ENCODE measurements at places on chromosomes 16 and 17. TPM values are rescaled to one million over a fixed set of nuclear protein-coding genes. Genes with fewer than 3 reads are reported as not detected.

The TRIM37 gene
- 11.6 TPM for polyA plus RNA-seq

The CDH1 gene
- polyA plus RNA-seq: 0.72 TPM

The LMF1 gene
- 12.4 TPM for polyA plus RNA-seq

The SLC6A2 gene
- not detected for polyA plus RNA-seq

The SDR42E2 gene
- polyA plus RNA-seq: 1.3 TPM

- no peak for DNase-seq
These were observed 31.9 kb downstream of the GRIN2C start for GRCh38 chr17:74827800-74828199.

- DNase-seq: no peak
These were observed 7.2 kb downstream of the KIAA0513 start for GRCh38 chr16:85034591-85035433.

GRCh38 chr16:67149276-67150046, 1.3 kb downstream of the B3GNT9 start:
- DNase-seq: no peak

DNA sequence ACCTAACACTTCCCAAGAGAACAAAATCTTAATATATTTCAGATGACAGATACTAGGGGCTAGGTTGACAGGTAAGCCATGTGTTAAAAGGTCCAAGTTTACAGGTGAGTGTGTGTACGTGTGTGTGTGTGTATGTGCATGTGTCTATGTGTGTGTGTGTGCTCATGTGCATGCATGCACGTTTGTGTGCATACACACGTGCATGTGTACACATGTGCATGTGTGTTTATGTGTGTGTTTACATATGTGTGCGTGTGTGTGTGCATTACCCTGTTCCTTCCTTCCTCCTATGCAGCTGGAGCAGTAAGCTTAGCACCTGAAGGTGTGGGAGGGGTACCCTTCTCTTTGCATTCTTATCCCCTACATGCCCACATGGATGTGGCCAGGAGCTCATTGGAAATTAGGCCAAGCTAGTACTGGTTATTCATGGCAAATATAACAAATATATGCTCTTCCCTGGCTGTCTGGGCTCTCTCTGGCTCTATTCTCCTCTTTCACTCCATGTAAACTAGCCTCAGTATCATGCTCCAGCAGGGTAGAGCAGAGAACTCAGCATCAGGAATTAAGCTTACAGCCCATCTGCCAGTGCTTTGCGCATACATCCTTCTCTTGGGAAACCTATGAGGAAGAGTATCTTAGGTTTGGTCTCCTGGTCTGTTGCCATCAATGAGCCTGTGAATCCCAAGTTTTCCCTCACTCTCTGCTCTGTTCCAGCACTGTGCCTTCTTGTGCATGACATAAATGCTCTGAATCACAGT, 258.0 kb upstream of the MYOCD start:
- DNase-seq: no peak

DNA sequence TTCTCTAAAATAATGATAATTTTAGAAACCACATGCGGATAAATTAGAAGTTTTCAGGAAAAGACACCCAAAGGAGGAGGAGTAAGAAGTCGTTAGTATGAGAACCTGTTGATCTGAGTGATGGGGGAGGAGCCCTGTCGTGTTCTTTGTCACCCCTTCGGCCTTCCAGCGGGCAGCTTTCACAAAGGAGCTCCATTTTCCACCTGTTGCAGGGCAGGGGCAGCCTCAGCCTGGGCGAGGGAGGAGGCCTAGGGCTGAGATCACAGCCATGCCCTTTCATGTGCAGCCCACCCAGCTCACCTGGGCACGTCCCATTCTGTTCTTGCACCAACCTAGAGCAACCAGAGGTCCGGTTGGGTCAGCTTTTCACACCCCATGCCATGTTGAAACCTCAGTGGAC, 5.3 kb downstream of the DUSP14 start:
- no peak for DNase-seq

DNA sequence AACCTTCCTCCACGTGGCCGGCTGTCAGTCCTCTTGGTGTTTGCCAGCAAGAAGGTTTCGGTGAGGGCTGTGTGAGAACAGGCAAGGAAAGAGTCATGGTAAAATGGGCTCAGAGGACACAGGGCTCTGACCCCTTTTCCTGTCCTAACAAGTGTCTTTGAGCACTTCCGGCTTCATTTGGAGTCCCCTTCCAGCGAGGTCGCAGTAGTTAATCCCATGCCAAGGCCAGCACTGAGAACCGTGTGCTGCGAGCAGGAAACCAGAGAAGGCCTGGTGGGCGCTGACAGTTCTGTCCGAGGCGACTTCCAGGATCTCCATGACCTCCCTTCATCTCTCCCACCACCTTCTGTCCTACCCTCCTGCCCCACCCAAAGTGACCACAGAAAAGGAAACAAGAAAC, 168.1 kb downstream of the ZFHX3 start:
- DNase-seq: no peak

GRCh38 chr17:77356109-77356689, 215.4 kb downstream of the SEC14L1 start:
- DNase-seq: no peak

DNA sequence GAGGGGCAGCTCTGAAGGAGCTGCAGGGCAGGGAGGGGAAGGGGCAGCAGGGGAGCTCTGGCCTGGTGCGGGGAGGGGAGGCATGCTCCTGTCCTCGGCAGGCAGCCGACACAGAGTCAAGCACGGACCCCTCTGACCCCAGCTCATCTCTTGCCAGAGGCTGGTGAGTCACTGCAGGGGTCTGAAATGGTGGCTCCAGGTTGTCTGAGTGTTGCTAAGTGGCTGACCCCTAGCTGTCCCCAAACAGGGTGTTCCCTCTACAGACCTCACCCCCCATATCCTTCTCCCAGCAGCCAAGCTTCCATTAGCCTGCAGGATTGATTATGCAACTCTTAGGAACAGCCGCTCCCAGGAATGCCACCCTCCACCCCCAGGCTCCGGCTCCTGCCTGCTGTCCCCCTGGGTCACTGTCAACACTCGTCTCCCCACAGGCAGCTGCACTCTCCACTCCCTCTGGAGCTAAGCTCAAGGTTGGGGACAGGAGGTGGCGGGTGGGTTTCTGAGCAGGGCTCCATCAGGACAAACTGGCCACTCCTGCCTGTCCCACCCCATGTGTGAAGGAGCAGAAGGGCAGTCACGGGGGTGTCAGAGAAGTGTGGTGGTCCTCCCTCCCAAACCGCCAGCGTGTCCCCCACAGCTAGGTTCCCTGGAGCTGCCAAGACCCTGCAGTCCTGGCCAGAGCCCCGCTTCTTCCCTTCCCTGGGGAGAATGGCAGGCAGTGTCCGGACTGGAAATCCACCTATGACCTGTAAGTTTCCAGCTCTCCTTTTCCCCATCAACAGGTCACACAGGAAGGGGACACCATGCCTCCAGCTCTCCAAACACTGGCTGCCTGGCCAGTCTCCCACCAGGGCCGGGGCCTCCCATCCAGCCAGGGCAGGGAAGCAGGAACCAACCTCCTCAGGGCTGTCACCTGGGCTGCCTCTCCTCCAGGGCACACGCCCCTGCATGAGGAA, 1.0 kb downstream of the MYLK3 start:
- no peak for DNase-seq

- no peak for DNase-seq
These were observed 771 bp downstream of the MSRB1 start for GRCh38 chr16:1942047-1942809.

DNA sequence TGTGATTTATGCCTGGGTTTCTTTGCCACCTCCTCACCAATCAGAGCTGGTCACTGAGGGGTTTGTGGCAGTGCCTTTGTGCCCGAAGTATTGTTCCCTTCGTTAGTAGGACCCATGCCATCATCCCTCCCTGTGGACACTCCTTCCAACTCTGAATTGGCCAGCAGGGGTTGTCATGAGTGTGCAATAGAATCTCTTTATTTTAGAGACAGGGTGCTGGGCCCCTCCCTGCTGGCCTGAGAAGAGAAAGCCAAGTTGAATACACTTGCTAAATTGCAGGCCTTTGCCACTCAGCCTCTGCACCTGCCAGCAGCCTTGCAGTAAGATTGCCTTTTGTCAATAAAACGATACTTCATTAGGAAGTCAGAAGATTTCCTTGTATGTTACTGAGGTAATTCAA, 40.7 kb upstream of the SLC12A3 start:
- DNase-seq: no peak

- DNase-seq: no peak
These were observed 123.0 kb downstream of the CHD9NB start for GRCh38 chr16:52929478-52930400.

DNA sequence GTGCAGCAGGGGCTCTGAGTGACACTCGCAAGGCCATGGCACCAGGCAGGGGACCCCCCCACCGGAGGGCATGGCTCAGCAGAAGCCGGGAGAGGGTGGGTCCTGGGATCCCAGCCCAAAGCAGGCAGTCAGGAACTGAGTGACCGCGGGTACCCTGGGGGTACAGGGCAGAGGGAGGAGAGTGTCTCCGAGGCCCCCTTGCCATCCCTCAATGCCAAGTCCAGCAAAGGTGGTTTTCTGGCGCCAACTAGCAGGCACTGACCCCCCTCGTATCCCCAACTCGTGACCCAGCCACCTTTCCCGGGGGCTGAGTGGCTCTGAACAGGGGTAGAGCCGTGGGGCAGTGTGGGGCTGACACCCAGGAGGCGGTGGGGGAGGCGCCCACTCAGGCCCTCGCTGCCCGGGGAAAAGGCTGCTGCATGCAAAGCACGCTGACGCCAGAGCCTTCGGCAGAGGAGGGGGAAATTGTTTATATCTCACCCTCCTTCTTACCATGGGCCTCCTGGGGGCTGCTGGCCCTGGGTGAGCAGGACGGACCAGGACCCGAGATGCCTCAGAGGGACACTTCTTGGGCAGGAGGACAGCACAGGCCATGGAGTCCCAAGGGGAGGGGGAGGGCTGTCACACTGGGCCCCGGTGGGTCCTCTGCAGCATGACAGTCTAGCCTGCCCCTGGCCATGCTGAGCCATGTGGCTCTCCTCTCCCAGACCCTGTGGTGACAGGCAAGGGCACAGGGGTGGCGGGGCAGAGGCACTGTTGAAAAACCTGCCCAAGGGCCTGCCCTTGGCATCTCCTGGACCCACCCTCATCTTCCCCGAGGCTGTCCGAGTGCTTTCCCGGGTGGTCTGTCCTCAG, 14.6 kb upstream of the ENPP7 start:
- no peak for DNase-seq

DNA sequence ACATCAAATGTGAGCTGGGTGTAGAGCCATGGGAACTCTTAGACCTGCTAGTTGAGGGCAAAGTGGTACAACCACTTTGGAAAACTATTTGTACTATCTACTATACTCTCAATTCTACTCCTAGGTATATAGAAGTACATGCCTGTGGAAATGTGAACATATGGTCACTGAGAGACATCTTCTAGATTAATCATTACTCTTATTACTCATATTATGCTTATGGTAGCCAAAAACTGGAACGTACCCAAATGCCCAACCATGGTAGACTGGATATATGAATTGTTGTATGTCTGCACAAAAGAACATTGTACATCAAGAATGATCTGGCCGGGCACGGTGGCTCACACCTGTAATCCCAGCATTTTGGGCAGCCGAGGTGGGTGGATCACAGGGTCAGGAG, 2.7 kb downstream of the WDR45B start:
- DNase-seq: no peak

DNA sequence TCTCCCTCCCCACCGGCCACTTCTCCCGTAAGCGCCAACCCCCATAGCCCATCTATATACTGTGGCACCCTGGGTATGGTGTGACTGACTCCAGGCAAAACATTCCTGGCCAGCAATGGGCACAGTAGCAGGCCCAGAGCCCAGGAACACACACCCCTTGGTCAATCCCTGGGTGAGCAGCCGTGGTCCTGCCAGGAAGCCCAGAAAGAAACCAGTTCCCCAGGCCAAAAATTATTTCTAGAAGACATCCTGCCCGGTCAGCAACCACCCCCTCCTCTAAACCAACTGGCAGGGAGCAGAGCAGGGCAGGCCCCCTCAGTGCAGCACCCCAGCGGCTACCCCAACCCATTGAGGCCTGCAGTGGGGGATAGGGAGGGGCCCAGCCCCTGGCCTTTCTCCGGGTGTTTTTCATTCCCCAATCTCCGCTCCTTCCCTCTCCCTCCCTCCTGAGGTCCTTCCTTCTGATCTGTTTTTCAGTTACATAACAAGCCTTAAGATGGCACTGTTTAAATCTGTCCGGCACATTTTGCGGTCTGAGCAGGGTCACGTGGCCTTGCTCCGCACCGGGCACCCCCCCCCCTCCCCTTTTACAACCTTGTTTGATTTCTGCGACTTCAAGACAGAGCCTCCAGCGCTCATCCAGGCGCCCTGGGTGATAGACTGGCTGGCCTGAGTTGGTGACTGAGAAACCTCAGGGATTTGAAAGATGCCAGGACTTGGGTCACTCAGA, 2.0 kb downstream of the NPTX1 start:
- peak; percentile 77 for DNase-seq

DNA sequence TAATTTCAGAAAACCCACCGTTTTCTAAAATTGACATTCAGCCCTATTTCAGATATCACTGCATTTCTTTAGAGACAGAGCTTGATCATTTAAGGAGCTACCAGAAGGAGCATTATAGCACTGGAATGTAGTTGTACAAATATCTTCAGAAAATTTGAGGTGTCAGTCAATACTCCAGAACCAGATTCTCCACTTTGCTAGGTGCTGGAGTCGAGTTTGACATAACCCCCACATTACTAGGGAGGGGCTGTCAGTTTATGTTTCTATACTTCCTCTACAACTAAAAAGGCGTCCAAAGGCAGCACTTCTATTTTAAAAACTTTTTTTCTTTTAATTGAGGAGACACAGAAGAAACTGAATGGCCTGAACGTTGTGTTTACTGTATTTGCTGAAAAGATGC, 892 bp upstream of the KIAA0513 start:
- no peak for DNase-seq

DNA sequence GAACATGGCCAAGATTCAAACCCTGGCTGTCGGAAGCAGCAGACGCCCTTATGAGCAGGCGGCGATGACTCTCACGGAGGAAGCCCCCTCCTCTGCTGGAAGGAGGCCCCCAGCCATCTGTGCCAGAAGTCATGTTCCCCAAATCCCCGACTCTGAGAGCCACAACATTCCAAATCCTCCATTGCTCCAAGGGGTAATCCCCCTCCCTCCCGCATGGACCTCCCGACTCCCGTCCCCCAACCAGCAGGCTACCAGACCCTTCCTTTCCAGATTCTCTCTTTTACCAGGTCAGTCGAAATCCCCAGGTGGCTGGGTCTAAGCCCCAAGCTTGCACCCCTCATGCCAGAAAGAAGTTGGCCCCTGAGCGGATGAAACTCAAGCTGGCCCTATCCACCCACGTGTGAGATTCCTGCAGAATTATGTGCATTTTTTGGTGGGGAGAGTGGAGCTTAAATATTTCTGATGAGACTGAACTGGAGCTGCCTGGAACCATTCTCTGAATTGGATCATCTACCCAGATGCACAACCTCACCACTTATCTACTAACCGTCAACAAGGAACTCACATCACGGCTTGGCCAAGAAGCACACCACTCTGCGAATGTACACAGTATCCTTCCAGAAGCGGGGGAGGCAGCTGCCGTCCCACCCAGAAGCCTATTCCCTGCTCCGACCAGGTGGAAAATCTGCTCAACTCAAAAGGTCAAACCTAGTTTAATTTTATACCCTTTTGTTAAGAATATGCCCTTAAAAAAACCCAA, 283.5 kb downstream of the C16orf95 start:
- DNase-seq: no peak

DNA sequence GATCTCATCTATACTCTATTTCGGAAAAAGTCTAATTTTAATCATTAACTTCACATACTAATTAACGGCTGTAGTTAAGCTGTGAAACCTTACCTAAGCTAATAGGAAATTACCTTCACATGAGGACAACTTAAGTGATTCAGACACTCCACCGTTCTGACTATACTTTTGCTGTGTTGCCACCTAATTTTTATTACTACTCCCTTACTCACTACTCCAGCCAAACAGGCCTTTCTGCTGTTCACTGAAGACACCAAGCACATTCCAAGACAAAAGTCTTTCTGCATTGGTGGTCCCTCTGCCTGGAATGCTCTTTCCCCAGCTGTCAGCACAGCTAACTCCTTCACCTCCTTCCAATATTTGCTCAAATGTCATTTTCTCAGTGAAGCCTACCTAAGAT, 1.3 kb downstream of the CMTR2 start:
- DNase-seq: no peak
